HuH-7.5 (cell line): ENCODE measurements at places on chromosomes 1 and 21.

DNA sequence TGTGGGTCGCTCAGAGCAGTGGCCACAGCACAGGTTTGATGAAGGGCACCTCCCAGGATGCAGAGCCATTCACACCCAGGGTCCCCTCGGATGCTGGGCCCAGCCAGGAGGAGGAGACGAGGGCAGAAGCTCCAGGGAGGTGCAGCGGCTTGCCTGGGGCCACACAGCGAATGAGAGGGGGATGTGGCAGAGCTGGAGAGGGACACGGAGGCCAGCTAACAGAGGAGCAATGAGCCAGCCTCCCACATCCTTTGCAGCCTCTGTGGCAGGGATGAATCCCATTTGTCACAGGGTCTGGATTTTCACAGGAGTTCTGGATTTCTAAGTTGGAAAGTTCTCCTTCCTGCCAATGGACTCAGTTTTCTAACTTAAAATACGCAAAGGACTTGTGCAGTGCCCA is 35.9 kb downstream of the CHD5 start:
- DNase-seq: no peak

DNA sequence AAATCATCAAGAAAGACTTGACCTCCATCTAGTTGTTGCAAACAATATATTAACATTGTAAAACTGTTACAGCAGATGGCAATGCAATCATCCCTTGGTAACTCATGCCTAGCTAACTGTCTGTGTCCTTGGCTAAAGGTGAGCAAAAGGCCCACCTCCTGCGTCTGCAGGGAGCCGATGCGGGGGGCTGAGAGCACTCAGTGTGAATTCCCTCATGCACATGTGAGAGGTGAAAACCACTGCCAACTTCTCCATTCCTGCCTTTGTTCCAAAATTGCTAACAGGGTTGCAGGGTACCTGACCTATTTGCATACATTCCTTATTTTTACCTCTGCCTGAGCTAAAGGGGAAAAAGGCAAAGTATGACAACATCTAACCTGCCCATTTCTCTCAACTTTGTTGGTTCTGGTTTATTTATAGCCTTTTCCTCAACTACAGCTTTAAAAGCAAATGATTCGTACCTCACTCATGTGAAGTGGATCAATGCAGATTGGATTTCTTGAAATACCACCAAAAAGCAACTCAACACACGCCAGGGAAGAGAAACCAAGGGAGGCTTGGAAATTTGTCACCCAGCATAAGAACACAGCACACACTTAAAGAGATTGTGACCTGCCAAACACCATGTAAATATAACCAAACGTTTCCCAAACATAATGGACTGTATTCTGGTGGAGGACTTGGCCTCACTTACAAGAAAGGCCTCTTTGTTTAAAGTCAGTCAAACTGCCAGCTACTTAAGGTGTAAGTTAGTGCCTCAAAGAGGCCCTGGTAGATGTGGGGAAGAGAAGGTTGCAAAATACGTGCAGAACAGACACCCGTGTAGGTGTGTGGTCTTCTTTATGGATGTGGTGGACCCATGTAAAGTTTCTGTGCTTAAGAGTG is 651.0 kb downstream of the SMYD3 start:
- no peak for DNase-seq

DNA sequence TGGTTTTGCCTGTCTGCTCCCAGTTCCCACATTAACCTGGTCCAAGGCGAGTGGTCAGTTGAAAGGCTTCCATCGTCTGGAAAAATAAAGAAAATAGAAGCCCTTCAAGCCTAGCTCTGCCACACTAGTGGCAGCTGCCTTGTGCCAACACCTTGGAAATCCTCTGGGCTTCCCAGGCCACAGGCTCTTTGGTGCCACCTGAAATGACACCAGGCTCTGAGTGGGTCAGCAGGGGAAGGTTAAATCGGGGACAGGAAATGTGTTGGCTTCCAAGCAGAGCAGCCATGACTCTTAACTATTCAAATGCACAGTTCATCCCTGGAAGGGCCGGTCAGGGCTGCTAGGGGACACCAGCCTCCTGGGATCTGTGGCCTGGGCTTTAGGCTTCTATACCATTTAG is 558.7 kb downstream of the MATN1 start:
- no peak for DNase-seq

DNA sequence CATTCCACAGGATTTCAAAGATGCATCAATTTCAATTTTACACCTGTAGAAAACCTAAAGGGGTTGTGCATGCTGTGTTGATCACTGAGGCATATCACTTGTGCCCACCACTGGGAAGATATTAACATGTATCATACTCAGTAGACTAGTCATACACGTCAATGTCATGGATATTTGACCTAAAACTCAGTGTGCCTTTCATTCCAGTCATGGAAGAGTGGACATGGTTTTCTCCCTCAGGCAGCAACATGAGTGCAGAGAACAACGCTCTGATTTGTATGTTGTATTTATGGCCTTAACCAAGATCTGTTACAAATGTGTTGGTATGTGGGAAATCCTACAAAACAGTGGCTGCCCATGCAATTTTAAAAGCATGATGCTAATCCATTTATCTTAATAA is 6.1 kb upstream of the C1orf53 start:
- no peak for DNase-seq

GRCh38 chr1:23801338-23801748 is 789 bp upstream of the GALE start:
- DNase-seq: no peak

GRCh38 chr1:57901208-57901919 is 477.5 kb upstream of the DAB1 start:
- DNase-seq: no peak

DNA sequence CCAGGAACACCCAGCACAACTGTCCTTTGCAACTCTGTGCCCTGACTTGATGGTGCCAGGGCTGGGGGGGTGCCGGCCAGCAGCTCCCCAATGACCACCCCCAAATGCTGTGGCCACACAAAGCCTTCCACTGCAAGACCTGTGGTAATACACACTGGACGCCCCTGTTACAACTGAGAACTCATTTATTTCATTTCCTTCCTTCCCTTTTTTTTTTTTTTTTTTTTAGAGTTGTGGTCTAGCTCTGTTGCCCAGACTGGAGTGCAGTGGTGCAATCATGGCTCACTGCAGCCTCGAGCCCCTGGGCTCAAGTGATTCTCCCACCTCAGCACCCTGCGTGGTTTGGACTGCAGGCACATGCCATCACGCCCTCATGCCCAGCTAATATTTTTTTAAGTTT is 25.2 kb downstream of the TP73 start:
- no peak for DNase-seq

GRCh38 chr1:189658381-189658780 is 819.3 kb downstream of the BRINP3 start:
- DNase-seq: no peak

DNA sequence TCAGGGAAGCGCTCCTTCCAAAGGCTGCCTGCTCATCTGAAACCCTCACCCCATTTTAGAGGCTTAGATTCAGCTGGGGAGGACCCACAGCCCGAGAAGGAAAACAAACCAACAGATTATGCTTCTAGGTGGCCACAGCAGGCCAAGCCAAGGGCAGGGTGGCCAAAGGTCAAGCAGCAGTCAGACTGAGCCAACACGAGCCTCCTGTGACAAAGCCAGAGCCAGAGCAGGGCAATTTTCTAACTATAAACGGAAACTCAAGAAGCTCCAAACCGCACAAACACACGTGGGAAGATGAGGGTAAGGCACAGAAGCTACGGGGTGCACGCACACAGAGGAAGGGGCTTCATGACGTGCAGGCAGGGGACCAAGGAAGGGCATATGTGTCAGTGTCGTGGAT is 64.1 kb downstream of the PLEKHA6 start:
- DNase-seq: peak; percentile 42

DNA sequence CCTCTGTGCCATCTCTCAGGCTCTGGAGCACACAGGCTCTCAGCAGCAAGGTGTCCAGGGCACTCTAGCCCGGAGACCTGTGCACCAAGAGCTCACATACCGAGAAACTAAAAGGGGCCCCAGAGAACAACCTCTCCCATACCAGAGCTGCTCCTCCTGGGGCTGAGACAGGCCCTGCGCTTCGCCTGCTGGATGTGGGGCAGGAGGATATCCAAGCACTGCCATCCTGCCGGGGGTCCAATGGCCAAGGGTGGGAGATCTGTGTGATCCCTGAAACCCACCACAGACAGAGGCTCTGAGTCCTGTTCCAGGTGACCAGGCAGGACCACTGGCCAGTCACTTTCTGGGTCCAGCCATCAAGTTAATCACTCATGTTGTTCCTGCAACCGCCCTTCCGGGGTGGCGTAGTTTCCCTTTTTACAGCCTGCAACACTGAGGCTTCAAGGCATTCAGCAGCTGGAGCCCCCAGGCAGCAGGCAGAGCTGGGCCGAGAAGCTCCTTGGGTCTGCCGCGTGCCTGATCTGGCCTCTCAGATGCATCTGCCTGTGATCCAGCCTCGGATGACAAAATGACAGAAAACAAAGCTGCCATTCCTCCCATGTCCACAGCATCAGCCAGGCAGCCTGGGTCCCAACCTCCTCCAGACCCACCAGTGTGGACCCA is 36.7 kb upstream of the ACTRT2 start:
- no peak for DNase-seq

GRCh38 chr1:95927061-95927460 is 693.1 kb downstream of the RWDD3 start:
- DNase-seq: no peak

GRCh38 chr1:34149501-34149900 is 15.5 kb downstream of the CSMD2 start:
- no peak for DNase-seq

DNA sequence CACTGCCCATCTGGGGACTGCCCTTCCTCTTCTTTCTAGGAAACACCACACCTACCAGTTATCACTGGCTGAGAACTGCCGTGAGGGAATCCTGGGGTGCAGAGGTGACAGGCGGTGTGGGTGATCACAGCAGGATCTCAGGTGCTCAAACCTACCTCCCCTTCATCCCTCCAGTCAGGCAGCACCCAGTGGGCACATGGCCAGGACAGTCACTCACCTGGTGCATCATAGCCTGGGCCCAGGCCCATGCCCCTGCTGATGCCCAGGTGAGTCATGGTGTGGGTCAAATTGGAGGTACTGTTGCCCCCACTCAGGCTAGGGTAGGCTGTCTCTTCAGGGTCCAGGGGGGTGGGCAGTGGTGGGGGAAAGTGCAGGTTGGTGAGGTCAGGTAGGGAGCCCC is 5.3 kb upstream of the DENND4B start:
- DNase-seq: no peak

GRCh38 chr1:32997381-32997891 is 32.8 kb upstream of the RNF19B start:
- DNase-seq: no peak

DNA sequence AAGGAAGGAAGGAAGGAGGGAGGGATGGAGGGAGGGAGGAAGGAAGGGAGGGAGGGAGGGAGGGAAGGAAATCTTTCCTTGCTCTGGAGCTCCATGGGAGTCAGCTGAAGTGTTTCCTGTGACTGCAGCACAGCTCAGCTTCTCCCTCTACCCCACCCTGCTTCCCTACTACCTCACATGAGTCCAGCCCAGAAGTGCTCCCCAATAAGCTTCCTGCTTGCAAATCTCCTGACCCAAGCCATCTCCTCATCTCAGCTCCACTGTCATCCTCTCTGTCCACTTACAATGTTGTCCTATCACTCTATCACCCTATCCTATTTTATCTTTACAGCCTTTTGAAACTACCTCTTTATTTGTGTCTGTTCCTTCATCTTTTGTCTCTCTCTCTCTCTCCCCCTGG is 52.9 kb upstream of the SSBP3 start:
- no peak for DNase-seq

DNA sequence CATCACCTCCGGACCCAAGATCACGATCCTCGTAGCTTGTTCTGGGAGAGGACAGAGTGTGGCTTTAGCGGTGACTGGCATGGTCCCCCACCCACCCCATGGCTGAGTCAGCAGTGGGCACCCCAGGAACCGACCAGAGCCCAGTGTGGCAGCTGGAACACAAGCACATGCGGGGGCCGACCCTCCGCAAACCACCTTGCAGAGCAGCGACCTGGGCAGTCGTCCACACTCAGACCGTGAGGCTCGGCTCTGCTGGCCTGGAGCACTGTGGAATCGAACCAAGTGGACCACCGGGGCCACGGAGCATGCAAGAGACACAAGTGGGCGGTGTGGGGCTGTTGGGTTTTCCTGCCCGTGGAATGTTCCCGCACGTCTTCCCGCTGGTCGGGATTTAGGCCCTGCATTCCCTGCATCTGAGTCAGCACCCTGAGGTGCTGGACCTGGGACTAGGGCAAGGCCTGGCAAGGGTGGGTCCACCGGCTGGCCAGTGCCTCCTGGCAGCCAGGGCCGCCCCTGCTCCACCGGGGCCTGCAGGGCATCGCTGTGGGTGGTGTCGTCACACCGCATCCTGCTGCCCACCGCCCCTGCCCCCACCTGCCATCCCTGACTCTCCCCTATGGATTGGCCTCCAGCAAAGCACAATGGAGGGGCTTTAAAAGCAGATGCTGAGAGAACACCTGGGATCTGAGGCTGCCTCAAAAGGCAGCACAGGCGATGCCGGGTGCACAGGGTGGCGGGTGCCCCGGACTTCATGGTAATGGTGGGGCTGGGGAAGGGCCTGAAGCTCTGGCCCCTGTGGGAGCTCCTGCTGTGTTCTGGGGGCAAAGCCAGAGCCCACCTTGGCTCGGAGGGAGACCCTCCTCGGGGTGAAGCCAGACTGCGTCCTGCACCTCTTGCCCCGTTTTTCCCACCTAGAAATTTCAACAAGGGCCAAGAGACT is 18.5 kb downstream of the MORN1 start:
- DNase-seq: no peak

- DNase-seq: no peak
These were observed 9.7 kb downstream of the ARHGEF2 start for GRCh38 chr1:155968670-155969069.

- peak; percentile 35 for DNase-seq
These were observed 859 bp upstream of the ZBTB18 start for GRCh38 chr1:244050014-244050834.

GRCh38 chr1:103788377-103788776 is 38.7 kb downstream of the AMY1C start:
- no peak for DNase-seq

- no peak for DNase-seq
These were observed 27.8 kb downstream of the TMPRSS2 start for GRCh38 chr21:41480086-41480690.

GRCh38 chr21:44510508-44511218 is 29.3 kb downstream of the KRTAP10-1 start:
- DNase-seq: peak; percentile 86

DNA sequence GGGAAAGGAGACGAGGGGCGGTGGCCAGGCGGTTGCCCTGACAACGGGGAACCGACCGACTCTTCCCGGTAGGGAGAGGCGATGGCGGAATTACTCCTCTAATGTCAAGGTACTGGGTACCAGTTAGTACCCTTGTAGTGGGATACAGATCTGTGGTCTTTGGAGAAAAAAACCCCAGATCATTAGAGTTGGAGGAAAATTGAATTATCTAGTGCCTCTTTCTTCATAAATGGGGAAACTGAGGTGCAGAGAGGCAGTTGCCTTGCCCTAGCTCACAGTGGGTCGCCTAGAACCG is 545 bp upstream of the PEF1 start:
- no peak for DNase-seq

GRCh38 chr21:35840197-35840799 is 220.0 kb downstream of the SETD4 start:
- peak; percentile 9 for DNase-seq

- peak; percentile 68 for DNase-seq
These were observed 34.8 kb downstream of the MX1 start for GRCh38 chr21:41460578-41461527.
